Activated naive CD8-positive, alpha-beta T cell treated with anti-CD3 and anti-CD28 coated beads, Interleukin-2, amount 10 ng/mL, durations not matched to agents 7 days and 5 days (primary cell): ENCODE measurements at places on chromosomes 1 and 21.

DNA sequence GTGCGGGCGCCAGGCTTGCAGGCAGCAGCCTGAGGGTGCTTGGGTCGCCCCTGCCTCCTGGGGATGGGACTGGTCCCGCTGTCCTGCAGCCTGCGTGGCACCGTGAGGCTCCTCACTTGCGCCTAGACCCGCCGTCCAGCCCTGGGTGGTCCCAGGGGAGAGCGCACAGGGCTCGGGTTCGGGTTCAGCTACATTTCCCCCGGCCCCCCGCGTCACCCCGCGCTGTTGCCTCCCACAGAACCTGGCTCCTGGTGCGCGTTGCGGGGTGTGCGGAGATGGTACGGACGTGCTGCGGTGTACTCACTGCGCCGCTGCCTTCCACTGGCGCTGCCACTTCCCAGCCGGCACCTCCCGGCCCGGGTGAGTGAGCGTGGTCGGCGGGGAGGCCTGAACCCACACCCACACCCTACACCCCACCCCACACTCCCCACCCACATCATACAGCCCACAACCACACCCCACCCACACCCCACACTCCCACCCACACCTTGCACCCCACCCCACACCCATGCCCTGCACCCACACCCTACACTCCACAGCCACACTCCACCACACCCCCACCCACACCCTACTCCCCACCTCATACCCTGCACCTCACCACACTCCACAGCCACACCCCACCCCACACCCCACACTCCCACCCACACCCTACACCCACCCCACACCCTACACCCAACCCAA is 6.2 kb upstream of the PFKL start:
- no peak for DNase-seq

GRCh38 chr1:85321237-85321964 is 45.0 kb upstream of the BCL10 start:
- no peak for DNase-seq

DNA sequence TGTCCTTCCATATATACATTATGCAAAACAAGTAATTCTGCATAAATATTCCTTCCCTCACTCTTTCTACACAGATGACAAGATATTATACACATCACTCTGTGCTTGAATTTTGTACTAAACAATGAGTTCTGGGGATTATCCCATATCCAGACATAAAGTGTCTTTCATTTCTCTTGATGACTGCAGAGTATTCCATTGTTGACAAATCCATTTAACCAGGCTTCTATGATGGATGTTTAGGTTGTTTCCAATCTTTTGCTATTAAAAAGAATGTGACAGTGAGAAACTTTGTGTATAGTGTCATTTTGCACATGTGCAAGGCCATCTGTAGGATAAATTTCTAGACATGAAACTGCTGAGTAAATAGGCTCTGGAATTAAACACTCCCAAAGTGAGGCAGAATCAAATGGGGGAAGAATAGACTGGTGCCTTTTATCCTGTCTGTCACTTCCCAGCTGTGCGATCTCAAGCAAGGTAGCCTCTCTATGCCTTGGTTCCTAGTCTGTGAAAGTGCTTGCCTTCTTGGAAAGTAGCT is 29.9 kb upstream of the ATP2B4 start:
- DNase-seq, result no peak

- no peak for DNase-seq
Measured at GRCh38 chr1:240652549-240652948, 40.6 kb upstream of the GREM2 start.

DNA sequence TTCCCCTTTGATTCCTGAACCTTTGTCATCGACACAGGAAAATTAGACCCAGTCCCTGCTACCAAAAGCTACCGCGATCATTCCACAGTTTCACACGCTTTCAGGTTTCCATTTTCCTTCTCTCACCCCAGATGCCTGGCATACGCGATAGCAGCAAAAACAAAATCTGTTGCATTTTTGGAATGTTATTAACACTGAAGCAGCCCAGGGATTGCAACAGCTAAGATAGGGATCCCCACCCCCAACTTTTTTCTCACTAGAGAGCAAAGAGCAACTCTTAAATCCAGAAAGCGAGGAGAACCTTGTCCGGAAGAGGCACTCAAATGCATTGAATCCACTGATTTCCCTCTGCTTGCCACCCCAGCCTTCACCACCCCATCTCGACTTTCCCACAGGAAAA is 8.9 kb downstream of the OVAAL start:
- no peak for DNase-seq

GRCh38 chr1:230509281-230509977 is 83.3 kb upstream of the PGBD5 start:
- no peak for DNase-seq

DNA sequence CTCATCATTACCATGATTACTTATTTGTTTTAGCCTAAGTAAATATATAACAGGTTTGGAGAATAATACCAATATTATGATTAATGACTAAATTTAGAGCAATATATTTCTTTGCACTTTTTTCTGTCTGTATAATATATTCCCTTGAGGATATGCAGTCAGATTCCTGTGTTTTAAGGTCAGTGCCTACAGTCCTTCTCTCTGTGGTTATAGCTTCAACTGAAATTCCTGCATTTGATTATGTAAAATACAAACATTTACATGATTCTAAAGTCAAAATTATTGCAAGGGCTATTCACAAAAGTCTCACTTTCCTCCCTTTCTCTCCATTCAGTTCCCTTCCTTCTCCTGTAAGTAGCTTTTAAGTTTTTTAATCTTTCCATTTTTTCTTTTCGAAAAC is 142.9 kb upstream of the COL6A1 start:
- no peak for DNase-seq

GRCh38 chr1:96096613-96097321 is 624.8 kb upstream of the PTBP2 start:
- no peak for DNase-seq

GRCh38 chr1:160961419-160961818 is 6.8 kb upstream of the ITLN2 start:
- DNase-seq, result no peak

- DNase-seq, result no peak
Measured at GRCh38 chr1:167717351-167717750, 4.4 kb upstream of the MPZL1 start.

DNA sequence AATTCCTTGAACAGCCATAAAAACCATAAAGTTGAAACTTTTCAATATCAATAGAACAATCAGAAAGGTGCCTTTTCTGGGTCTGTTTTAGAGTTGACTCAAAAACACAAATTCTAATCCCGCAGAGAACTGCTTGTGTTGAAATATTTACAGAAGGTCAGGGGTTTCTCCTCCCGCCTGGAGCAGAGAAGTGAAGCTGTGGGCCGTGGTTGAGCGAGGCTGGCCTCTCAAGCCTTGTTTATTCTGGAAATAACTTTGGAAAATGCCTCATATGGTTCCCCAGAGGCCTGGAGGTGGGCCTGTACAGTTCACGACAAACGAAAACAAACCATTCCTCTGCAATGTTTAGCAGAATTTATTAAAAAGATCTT is 90.8 kb upstream of the ERRFI1 start:
- no peak for DNase-seq

- DNase-seq, result no peak
Measured at GRCh38 chr21:36741506-36741905, 42.6 kb downstream of the SIM2 start.

GRCh38 chr1:172845371-172845770 is 186.5 kb downstream of the FASLG start:
- no peak for DNase-seq

DNA sequence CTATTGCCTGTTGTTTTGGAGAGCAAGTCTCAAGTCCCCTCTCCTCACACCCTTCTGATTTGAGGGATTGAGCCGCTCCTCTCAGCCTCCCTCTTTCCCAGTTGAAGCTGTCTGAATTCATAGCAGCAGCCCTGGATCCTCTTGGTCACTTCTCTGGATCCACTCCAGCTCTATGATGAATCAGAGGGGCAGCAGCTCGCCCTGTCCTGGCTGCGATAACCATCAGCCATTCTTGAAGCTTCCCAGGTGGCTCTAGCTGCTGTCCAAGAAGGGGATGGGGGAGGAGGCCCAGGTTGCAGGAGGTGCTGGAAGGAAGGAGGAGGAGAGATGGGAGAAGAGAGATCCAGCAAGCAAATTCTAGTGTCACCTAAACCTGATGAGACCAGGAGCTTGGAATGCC is 31.3 kb downstream of the WNT4 start:
- no peak for DNase-seq

DNA sequence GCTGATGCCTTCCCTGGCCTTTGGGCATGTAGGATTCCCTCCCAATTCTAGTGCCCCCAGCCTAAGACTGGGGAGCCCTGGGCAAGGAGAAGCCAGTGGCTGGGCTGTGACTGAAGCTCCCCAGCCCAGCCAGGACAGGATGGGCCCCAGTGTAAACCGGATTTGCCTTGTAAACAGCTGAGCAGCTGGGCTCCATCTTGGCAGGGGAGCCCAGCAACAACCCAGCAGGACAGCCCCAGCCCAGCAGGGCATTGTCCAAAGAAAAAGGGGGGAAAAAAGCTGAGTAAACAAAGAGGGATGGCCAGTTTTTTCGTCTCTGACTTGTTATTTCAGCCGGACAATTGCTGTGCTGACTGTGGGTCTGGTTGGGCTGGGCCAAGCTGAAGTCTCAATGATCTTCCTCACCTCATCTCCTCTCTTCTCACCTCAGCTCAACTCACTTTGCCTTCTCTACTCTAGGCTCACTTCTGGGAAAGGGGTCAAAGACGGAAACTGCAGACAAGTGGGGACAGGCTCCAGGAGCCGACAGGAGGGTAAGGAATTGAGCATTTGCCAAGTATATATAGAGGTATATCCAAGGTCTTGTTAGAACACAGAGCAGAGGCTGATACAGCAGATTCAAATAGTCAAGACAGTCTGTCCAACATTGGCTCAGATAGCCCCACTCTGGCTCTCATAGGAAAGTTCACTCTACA is 97.7 kb downstream of the TMEM53 start:
- no peak for DNase-seq

DNA sequence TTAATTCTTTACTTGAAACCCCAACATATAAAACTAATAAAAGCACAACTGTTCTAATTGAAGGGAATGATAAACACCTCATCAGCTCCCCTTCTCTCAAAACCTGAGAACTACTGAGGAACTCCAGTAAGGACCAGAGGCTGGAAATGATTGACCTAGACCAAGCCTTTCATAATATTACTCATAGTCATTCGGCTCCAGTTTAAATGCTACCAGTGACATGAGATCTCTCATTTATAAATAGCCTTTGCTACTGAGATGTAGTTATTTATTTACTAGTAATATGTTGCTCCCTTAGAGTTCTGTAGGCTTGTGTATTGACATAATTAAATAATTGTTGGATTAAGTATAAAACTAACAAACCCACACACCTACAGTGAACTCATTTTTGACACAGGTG is 209.8 kb upstream of the PRMT6 start:
- DNase-seq, result no peak

DNA sequence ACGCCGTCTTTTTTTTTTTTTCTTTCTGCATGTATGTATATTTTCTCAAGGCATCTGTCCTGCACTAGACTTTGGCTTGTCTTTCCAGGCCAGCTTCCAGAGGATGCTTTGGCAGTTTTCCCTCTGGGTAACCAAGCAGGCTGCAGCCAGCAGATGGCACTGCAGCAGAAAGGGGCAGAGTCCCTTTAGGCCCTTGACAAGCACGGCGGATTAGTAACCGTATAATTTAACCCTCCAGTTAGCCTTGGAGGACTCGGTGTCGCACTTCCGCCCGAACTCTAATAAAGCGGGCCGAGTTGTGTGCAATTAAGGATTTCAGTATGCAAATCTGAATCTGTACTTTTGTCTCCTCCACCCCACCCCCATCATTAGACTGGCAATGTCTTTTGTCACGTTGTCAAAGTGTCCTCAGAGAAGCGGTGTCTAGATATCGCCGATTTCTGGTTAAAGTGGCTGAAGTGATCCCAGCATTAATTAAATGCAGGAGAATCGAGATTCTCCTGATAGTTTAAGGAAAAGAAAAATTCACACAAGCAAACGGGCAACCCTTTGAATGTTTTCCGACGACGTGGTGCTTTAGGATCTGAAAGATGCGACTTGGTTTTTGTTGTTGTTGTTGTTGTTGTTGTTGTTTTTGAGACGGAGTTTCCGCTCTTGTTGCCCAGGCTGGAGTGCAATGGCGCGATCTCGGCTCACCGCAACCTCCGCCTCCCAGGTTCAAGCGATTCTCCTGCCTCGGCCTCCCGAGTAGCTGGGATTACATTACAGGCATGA is 1.1 kb upstream of the TMEM167B start:
- DNase-seq, result peak; percentile 56

DNA sequence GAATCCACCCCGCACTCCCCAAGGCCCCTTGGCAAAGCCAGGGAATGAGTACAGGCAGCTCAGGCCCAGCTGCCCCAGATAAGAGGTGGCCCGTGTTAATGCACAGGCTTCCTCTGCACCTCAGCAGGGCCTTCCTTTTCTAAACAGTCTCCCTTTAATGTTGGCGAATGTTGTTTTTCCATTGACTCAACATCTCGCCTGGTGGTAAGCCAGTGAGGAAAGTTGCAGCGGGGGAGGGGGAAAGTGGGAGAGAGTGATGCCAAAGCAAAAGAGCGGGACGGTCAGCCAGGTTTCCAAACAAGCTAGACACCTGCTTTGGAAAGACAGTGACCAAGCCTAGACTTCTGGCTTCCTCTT is 10.3 kb upstream of the PROX1 start:
- DNase-seq, result no peak

GRCh38 chr1:8167936-8168335 is 141.8 kb upstream of the ERRFI1 start:
- no peak for DNase-seq

GRCh38 chr1:40389871-40390560 is 16.5 kb downstream of the SMAP2 start:
- no peak for DNase-seq

GRCh38 chr1:179036844-179037465 is 11.3 kb downstream of the FAM20B start:
- DNase-seq, result no peak

- no peak for DNase-seq
Measured at GRCh38 chr1:228005511-228006033, 1.2 kb upstream of the WNT3A start.

GRCh38 chr1:231557411-231557810 is 28.9 kb downstream of the TSNAX start:
- DNase-seq, result no peak

- DNase-seq, result no peak
Measured at GRCh38 chr1:82606546-82606945, 805.8 kb downstream of the ADGRL2 start.

DNA sequence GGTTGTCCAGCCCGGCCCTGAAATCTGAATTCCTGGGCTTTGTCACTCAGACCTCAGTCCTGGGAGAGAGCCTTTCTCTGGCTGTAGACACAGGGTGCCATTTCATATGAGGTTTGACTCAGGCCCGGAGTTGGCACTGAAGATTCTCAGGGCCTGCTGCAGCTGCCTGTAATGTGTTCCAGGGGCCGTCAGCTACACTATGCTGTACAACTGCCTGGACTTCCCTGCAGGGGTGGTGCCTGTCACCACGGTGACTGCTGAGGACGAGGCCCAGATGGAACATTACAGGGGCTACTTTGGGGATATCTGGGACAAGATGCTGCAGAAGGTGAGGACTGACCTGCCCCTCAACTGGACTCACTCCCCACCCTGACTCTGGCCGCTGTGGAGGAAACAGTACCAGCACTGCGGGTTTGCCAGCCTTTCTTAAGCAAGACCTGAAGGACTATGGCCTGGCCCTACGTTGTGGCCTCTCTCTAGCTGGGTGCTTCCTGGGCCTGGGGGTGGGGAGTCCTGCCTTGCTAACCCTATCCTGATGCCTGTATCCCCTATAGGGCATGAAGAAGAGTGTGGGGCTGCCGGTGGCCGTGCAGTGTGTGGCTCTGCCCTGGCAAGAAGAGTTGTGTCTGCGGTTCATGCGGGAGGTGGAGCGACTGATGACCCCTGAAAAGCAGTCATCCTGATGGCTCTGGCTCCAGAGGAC is 18.9 kb downstream of the FAAH start:
- no peak for DNase-seq
